Daoy (cell line): ENCODE measurements at places on chromosomes 16 and 17.

- DNase-seq, result no peak
Observed at GRCh38 chr16:9332574-9333148, 241.2 kb downstream of the HAPSTR1 start.

DNA sequence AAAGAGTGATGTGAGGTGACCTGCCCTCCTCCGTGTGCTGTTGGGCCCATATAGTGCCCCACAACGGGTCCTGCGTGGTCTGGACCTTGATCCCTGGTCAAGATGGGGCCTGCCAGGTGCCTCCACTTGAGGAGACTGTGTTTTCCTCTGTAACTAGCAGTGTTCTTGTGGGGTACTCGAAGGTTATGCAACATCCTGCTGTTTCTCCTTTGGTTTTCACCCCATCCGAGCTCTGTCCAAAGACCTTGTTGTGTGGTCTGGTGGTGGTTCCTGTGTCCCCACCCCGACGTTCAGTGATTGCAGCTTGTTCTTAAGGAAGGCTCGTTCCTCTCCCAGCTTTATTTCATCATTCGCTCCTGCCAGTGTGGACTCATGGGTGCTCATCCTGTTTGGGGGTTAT, 38.7 kb upstream of the ZNF750 start:
- DNase-seq, result no peak

DNA sequence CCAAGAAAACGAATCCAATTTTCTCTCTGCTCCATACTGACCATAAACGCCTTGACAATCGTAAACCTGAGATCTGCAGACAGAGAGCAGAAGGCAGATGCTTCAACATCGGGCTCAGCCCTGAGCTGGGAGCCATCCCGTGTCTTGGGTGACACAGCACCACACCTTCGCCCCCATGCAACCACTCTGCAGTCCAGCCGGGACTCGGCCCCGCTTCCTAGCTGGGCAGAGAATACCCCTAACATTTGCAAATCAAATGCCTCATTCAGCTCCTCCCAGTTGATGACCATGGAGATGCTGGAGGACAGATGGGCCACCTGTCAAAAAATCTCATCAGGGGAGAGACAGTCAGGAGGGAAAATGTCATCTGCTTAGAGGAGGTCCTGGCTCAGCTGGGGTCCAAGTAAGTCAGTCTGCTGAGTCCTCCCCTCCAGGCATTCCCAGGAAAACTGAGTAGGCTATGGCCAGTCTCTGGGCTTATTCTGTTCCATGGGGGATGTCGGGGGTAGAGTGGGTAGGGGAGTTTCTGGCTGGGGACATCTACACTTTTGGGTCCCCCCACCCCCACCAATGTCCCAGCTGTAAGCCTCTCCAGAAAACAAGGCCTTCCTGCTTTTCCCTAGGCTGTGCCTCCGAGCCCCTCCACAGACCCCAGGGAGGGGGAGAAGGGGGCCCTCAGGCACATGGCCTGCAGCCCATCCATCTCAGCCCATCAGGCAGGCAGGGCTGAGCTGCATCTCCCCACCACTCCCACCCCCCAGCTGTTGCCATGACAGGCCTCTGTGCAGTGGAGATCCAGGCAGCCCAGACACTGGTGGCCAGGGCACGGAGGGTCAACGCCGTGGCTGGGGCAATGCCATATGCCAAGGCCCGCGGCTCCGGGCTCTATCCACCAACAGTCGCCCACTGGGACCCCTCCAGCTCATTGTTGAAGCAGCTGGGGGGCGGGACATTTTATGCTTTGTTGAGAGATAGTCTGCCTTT, 158.6 kb downstream of the AXIN2 start:
- DNase-seq, result no peak

GRCh38 chr16:1920727-1921171, 2.5 kb upstream of the HS3ST6 start:
- peak; percentile 42 for DNase-seq

DNA sequence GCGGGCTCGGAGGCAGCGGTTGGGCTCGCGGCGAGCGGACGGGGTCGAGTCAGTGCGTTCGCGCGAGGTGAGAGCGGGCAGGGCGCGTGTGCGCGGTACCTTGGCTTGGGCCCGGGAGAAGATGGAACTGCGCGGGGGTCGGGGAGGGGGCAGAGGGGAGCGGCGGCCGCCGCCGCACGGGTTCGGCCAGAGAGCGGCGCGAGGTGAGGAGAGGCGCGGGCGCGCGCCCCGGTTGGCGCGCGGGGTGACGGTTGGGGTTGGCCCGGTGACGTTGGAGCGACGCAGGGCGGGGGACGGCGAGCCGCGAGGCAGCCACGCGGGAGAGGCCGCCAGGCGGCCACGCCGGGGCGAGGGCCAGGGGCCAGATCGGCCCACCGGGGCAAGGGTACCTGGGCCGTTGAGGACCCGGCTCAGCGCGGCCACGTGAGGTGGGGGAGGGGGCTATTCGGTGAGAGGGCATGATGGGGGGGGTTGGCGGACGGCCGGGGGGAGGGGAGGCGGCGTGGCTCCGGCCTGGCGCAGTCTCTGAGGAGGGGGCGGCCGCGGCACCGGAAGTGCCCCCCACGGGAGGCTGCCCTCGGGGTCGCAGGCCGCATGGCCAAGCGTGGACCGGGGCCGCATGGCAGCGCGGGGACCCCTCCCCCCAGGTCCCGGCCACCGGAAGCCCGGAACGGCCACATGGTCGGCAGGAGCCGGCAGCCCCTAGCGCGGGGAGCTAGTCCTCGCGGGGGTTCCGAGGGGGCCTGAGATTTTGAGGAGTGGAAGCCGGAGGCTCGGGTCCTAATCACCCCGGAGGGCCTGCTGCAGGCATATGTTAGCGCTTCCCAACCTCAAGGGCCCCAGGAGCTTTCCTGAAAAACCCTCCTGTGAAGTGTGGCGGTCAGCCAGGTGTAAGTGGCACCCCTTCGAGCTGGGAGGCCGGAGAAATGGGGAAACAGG, 527 bp downstream of the EIF5A start:
- peak; percentile 53 for DNase-seq

GRCh38 chr17:76079956-76080767, 1.2 kb downstream of the ZACN start:
- DNase-seq, result no peak

GRCh38 chr17:50513495-50513894, 5.3 kb downstream of the MYCBPAP start:
- DNase-seq, result no peak

DNA sequence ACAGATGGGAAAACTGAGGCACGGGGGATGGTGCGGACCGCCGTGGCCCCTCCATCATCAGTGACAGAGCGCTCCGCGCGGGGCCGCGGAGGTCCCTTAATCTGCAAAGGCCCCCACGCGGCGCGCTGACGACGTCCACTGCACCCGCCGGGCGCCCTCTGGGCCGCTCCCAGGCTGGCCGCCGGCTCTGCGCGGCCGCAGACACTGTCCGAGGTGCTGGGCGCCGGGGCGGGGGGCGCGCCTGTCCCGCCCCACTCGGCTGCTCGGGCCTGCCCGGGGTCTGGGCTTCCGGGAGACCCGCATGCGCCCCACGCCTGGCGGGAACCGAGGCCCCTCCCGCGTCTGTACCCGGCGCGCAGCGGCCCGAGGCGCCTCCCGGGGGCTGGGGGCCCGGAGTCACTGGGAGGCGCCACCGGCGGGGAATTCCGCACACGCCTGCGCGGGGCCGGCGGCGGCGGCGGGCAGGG, 550 bp upstream of the RNF213 start:
- peak; percentile 75 for DNase-seq

DNA sequence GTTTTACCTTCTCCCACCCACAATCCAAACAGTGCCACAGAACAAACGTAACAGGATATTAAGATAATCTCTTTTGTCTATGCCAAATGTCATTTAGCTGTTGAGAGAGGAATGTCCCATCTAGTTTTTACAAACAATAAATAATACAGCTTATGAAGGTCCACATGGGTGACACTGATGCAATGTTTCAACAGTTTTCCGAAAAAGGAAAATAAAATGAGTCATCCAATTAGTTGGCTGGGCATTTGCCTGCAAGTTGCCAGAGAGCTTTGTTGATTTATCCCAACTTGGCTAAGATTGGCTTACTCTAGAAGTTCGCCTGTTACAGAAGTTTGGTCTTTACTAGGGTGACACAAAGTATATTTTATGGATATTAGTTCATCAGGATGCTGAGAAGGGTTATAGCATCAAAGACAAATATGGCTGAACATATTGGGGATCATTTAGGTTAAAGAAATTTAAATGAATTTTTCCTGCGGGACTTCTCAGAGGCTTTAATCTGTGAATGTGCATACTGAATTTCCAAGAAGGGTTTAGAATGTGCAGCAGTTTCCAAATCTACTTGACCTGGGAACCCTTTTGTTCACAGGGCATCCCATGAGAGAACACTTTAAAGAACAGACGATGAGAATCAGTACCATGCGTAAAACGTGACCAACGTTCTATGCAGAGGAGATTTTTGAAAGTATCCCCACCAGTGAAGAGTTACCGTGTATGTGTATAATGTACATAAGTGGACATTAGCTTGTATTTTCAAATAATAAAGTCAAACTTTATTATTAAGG, 73.1 kb downstream of the CDH13 start:
- peak; percentile 64 for DNase-seq

GRCh38 chr17:72590882-72591281, 470.1 kb downstream of the SOX9 start:
- no peak for DNase-seq

- no peak for DNase-seq
Observed at GRCh38 chr17:11485336-11486100, 112.8 kb upstream of the DNAH9 start.

GRCh38 chr17:59629174-59629573, 9.5 kb downstream of the CLTC start:
- DNase-seq, result no peak

DNA sequence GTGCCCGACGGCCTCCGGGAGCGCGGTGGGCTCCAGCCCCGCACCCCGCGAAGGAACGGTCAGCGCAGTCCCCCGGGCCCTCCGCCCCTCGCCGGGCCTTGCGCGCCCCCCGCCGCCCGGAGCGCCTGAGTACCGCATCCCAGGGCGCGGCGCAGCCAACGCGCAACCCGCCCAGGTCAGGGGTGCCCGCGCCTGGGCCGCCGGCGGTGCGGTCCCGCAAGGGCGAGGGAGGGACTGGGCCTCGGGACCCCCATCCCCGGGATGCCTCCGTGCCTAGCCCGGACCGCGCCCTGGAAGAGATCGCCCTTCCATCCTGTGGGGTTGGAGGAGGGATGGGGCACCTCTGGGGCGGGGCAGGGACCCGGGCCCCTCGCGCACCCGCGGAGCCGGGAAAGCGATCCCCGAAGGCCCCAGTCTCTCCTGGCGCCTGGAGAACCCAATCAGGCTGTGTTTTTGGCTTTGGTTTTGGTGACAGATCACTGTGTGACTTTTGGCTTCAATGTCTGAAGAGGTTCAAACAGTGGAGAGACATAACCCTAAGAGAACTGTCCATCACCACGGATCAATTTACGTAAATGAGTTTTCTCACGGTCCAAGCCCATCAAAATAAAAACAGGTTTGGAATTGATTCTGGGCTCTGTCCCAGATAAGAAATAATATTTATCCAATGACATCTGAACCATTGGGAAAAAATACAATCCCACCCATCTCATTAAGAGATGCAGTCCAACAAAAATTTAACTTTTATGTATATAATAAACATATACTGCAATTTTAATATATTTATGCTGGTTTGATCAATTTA, 17.8 kb downstream of the ENPP7 start:
- no peak for DNase-seq

GRCh38 chr17:246851-247421, 65.5 kb upstream of the DOC2B start:
- no peak for DNase-seq

- no peak for DNase-seq
Observed at GRCh38 chr16:2319606-2320005, 20.9 kb downstream of the ABCA3 start.

DNA sequence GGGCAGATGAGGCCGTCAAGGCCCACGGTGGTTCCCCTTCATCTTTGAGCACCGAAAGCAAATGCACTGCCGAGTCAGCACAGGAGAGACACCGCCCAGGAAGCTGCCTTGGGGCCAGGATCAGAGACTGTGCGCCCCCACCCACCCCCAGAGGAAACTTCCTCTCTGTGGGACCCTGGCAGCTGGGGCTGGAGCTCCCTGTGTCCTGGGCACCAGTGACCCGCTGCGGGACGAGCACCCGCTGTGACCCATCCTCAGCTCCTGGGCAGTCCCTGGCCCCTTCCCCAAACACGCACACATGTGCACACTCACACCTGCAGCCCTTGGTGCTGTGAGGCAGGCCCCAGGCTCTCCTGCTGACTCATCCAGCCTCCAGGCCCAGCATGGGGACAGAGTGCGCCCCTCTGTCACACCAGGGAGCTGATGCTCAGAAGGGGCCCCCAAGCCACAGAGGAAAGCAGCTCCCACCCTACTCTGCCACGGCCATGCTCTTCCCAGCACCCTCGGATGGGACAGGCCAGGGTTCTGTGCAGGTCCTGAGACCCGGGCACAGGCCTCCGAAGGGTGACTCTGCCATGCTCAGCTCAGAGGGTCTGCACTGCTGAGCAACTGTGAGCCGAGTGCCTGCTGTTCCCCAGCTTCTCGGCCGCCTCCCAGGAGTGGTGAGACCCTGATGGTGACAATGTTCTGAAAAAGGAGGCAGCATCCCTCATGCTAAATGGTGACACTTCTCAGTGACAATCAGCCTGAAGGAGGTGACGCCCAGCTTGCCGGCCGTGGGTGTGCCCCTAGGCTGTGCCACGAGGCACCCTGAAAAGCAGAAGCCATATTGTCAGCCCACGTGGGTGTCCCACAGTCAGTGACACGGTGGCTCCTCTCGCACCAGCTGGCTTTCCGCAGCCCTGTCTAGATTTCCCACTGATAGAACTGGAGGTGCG, 3.6 kb downstream of the PIEZO1 start:
- DNase-seq, result no peak

DNA sequence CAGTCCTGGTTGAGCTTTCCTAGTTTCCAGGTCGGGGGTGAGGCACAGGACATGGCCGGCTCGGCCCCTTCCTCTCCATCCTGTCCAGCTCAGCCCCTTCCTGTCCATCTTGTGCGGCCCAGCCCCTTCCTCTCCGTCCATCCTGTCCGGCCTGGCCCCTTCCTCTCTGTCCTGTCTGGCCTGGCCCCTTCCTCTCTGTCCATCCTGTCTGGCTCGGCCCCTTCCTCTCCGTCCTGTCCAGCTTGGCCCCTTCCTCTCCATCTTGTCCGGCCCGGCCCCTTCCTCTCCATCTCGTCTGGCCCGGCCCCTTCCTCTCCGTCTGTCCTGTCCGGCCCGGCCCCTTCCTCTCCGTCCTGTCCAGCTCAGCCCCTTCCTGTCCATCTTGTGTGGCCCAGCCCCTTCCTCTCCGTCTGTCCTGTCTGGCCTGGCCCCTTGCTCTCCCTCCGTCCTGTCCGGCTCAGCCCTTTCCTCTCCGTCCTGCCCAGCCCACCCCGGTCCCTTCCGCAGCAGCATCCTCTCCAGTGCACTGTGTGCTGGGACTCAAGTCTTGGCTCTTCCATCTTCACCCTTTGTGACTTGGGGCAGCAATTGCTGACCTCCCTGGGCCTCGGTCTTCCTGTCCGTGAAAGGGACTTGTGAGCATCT, 5.5 kb upstream of the ZNF750 start:
- no peak for DNase-seq

GRCh38 chr17:67902511-67903231, 77.4 kb downstream of the BPTF start:
- DNase-seq, result no peak

DNA sequence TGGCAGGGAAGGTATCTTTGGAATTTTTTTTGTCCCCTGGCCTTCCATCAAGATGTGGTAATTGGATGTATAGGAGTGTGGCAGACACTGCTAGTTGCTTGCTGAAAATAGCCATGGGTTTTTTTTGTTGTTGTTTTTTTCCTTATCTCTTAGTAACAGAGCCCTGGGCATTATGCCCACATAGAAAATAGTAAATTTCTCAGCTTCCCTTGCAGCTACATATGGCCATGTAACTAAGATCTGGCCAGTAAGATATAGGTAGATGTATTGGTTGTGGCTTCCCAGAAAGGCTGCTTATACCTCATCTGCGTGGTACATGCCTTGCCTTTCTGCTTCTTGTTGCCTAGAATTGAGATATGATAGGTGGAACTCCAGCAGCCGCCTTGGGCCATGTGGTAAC, 349.9 kb downstream of the CPPED1 start:
- DNase-seq, result no peak
